ENCODE measurements at places on chromosomes 3 and 15. TPM values are rescaled to one million over a fixed set of nuclear protein-coding genes. Genes with fewer than 3 reads are reported as not detected.

The PEX11A gene
- total RNA-seq: 2.8 TPM

The ZPLD1 gene
- total RNA-seq: not detected

The NUTM1 gene
- total RNA-seq: not detected

The DLL4 gene
- total RNA-seq: not detected

The APBA2 gene
- 0.93 TPM for total RNA-seq

All from activated CD4-positive, alpha-beta memory T cell treated with anti-CD3 and anti-CD28 coated beads, Interleukin-2, amount 10 ng/mL, durations not matched to agents 7 days and 5 days (primary cell).